ENCODE measurements at places on chromosomes 4 and X.

GRCh38 chr4:159150396-159150795 lies 47.5 kb downstream of the RAPGEF2 start:
- DNase-seq: no peak

DNA sequence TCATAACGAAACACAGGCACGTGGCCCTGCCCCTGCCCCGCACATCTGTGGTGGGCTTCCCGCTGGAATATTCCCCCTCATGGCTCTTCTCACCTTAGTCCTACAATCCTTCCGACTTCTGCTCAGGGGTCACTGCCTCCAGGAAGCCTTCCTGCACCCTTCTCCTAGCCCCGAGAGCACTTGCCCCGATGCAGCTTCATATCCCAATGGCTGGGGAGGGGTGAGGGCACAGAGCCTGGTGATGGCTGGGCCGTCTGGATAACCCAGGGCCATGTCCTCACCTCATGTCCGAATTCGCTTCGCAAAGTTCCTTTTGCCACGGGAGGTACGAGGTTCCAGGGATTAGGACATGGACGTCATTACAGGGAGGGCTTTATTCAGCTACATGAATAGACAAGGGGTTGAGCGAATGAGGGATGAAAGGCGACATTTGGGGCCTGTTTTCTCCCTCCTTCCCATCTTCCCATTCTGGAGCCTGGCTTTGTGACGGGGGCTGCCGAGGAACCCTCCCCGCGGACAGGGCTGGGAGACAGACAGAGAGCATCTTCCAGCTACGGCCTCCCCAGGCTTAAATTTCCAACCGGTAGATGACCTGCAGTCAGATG lies 35.5 kb upstream of the HMX1 start:
- no peak for DNase-seq

- no peak for DNase-seq
Observed at GRCh38 chr4:16438986-16439385, 212.7 kb upstream of the TAPT1 start.

GRCh38 chr4:152063621-152064240 lies 302.9 kb upstream of the GATB start:
- DNase-seq: no peak
